ENCODE measurements at places on chromosomes 3 and 15.

DNA sequence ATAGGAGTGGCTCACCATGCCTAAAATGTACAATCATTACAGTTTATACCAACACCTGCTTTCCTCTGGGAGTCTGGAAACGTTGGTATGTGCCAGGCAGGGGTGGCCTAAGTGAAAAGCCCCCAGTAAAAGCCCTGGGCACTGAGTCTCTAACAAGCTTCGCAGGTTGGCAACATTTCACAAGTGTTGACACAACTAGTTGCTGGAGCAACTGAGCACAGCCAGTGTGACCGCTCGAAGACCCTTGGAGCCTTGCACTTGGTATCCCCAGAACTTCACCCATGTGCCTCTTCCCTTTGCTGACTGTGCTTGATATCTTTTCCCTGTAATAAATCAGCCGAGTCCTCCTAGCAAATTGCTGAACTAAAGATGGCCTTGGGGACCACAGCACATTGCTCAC lies 2.7 kb downstream of the RIOX2 start:
- no peak for DNase-seq

DNA sequence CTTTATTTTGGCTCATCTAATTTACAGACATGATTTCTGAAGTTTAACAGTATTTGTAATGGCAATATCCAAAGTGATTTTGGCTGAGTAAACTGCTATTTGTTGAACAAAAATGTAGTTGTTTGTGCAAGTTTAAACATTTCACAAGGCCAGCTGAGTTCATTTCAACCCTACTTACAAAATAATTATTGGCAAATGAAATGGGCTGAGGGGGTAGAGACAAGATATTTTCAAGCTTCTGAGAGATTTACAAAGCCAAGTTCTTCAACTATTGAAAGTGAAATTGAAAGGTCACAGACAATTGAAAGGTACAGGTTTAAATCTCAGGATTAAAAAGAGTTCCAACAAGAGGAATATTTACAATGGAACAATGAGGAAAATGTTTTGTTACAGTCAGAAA lies 77.1 kb downstream of the DUT start:
- DNase-seq, result no peak

GRCh38 chr3:121362035-121362734 lies 183.6 kb downstream of the POLQ start:
- DNase-seq, result no peak

DNA sequence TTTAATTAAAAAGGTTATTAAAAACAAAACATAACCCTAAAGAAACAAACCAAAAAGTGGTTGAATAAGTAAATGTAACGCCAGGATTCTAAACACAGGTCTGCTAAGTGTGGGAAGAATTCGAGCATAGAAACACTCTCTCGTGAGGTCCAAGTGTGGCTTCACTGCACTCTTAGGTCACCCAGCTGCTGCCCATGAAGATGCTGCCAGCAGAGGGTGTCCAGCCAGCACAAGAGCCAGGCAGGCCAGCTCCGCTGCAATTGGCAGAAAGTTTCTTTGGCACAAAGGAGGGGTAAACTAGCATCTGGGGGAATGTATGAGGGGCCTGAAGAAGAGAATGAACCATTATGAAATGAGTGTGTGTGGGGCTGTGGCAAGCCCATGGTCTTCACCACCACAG lies 215.7 kb upstream of the FEZF2 start:
- DNase-seq, result no peak

GRCh38 chr15:51161491-51162220 lies 67.0 kb upstream of the TNFAIP8L3 start:
- no peak for DNase-seq

DNA sequence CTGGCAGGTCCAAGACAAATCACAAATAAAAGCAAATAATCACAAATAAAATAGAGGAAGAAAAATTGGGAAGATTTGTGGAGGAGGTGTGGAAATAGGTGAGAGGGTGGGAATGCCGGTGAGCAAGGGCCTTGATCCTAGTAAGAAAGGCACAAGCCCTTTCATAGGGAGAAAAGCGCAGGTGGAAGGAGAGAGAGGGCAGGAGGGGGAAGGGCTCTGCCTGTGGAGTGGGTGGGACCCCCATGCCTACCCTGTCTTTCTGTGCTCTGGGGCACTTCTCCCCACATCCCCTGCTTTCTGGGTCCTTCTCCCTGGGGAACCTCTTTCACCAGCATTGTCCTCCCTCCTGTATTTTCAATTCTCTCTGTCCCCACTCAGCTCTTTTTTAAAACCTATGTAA lies 711 bp upstream of the TGM5 start:
- no peak for DNase-seq

- DNase-seq, result no peak
These were observed 8.4 kb downstream of the VWA5B2 start for GRCh38 chr3:184237807-184238206.

GRCh38 chr3:29319262-29319661 lies 38.4 kb downstream of the RBMS3 start:
- DNase-seq, result no peak

DNA sequence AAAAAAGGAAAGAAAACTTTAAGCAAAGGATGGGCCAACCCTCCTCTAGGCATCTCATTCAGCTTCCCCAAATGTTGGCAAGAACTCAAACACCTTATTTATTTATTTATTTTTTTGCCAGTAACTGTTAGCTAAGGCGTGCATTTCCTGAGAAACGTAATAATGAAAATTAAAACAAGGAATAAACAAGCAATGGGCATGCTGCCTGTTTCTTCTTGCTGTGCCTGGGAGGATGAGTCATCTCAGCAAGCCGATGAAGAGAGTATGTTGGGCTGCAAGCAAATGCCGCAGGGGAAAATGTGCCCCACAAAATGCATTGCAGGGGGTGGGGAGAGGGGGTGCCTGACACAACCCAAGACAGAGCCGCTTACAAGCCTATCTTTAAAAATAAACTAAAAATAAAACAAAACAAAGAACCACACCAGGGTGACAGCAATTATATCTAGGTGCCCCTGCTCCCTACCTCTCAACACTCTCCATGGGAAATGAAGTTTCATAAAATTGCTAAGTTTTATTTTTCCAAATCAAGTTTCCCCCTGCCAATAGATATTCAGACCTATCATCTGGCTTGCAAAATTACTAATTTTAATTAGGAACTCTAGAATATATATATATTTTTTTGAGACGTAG lies 40.3 kb downstream of the EIF4E3 start:
- DNase-seq, result no peak

- no peak for DNase-seq
These were observed 115.9 kb upstream of the ST8SIA2 start for GRCh38 chr15:92277776-92278175.

DNA sequence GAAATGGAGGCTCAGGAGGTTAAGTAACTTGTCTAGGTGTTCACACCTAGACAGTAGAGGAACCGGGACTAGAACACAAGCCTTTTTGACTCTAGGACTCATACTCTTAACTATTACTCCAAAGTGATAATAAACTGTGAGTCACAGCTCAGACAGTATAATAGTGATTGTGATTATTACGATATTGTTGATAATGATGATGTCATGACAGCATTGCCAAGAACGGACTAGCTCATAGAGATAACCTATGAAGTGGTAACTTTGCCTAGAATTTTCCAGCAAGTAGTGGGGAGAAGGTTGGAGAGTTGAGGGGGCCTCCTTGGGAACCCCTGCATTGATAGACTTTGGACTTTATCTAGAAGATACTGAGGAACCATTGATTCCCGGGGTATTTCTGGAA lies 34.0 kb downstream of the STARD5 start:
- no peak for DNase-seq

DNA sequence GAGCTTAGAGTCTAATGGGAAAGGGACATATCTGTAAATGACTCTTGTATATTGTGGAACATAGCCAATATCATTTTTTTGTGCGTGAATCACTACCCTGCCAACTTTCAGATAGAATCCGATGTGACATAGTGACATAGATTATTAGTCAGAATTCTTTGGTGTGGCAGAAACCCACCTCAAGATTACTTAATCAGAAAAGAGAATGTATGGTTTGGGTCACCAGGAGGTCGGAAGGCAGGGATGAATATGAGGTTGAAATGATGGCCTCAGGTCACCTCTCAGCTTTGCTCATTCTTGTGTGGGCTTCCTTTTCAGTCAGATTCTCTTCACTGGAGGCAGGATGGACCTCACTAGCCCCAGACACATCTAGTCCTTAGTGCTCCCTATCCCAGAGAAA lies 41.4 kb downstream of the SNAPC5 start:
- DNase-seq, result no peak

DNA sequence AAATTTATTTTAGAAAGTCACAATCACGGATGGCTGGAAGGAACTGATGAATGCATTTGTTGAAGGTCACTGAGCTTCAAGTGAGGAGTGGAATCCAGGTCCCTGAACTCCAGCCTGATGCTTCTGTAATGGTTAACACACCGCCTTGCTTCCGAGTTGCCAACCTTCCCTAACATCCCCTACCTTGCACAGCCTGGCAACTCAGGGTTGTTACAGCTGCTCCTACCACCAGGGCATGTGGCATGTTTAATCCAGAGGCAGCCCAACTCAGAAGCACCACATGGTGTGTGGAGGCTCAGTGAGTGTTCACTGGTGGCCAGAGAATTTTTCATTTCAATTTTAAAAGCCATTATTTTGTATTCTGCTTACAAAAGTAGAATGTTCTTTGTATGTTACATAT lies 4.9 kb downstream of the TM2D3 start:
- no peak for DNase-seq

- DNase-seq, result no peak
These were observed 100.2 kb upstream of the FAM3D start for GRCh38 chr3:58766587-58767282.

Data from CD4-positive, alpha-beta T cell (primary cell).